NCI-H2029 treated with DMSO at 0.1 percent for 48 hours (cell line): ENCODE measurements at places on chromosomes 13 and 19.

- no peak for DNase-seq
Measured at GRCh38 chr13:32969516-32969941, 46.7 kb upstream of the KL start.

DNA sequence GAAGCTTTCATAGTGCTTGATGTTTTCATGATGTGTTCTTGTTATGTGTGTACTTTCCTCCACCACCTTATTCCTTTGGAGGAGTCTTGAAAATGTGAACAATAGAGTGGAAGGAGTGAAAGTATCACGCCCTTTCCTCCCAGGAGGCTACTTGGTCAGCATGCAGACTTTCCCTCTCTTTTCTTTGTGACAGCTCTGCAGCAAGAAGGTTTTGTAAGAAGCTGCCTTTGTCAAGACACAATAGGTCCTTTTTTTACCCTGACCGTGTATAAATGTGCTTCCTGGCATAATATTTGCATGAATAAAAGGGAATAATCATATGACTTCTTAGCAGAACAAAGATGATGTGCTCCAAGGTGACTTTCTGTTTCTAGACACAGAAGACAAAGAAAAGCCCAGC is 882.6 kb upstream of the SLITRK5 start:
- no peak for DNase-seq

DNA sequence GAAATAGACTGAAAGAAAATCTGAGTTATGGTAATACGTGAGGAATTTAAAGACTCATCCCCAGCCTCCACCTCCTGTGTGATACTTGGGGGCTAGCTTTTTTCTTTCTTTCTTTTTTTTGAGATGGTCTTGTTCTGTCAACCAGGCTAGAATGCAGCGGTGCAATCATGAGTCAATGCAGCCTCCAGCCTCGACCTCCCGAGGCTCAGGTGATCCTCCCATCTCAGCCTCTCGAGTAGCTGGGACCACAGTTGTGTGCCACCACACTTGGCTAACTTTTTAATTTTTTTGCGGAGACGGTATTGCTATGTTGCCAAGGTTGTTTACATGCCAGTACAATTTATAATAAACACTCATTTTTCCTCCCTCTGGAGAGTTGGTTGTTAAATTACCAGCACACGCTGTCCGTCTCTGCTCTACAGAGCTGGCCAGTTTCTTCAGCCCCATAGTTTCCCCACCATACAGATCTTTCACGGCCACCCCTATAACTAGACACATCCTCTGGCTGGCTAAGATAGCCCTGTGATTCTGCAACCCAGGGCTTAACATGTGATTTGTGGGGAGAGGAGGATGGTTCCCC is 4.8 kb downstream of the TNFSF9 start:
- DNase-seq = no peak

GRCh38 chr19:44725251-44725650 is 23.3 kb upstream of the BCL3 start:
- DNase-seq = no peak

- no peak for DNase-seq
Measured at GRCh38 chr13:62635161-62635560, 1219.5 kb upstream of the PCDH20 start.

GRCh38 chr13:75871059-75871458 is 234.9 kb downstream of the LMO7 start:
- DNase-seq = no peak

DNA sequence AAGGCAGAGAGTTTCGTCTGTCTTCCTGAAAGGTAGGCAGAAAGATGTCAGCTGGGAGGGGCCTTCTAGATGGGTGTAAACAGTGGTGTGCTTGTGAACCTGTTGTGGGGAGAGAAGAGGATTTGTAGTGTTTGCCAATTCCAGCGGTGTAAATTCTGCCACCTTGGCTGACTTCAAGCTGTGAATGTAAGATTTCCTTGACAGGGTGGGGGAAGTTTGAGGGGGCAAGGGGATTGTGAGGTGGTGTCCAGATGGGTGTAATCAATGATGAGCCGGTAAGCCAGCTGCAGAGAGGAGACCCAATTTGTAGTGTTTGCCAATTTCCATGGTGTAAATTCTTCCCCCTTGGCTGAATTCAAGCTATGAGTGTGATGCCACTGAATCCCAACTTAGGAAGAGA is 61.0 kb upstream of the ADGRE5 start:
- no peak for DNase-seq

DNA sequence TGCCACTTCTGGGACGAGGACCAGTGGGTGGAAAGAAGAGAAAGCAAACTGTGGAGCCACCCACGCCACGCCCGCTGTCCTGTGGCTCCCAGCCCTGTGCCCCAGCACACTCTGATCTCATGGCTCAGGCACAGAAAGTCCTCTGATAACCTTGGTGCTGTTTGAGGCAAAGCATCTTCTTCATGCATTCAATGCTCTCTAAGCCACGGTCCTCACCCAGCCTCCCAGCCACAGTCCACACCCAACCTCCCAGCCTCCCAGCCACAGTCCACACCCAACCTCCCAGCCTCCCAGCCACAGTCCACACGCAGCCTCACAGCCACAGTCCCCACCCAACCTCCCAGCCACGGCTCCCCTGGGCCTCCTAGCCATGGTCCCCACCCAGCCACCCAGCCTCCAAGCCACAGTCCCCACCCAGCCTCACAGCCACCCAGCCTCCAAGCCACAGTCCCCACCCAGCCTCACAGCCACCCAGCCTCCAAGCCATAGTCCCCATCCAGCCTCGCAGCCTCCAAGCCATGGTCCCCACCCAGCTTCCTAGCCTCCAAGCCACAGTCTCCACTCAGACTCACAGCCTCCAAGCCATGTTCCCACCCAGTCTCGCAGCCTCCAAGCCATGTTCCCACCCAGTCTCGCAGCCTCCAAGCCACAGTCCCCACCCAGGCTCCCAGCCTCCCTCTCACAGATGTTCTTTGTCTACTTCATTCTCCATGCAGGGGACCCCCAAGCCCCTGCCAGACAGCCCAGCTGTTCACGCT is 74.9 kb downstream of the SOX1 start:
- no peak for DNase-seq

GRCh38 chr13:32121316-32121715 is 89.7 kb downstream of the FRY start:
- DNase-seq = no peak

- DNase-seq = no peak
Measured at GRCh38 chr13:104764600-104764999, 1698.4 kb upstream of the SLC10A2 start.

GRCh38 chr13:108877300-108877699 is 247.9 kb downstream of the MYO16 start:
- DNase-seq = no peak

DNA sequence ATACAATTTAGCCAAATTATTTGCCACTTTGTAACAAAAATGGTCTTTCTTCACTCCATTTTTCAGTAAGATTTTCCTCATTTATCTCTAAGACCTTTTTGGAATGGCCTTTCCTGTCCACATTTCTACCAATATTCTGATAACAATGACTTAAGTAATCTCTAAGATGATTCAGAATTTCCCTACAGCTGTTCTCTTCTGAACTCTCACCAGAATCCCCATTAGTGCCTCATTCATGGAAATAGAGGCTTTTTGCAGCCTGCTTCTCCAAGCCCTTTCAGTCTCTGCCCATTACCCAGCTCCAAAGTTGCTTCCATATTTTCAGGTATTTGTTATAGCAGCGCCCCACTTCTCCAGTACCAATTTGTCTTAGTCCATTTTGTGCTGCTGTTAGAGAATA is 867.0 kb downstream of the GPC5 start:
- no peak for DNase-seq

- no peak for DNase-seq
Measured at GRCh38 chr13:82076496-82076895, 1735.6 kb upstream of the SPRY2 start.

DNA sequence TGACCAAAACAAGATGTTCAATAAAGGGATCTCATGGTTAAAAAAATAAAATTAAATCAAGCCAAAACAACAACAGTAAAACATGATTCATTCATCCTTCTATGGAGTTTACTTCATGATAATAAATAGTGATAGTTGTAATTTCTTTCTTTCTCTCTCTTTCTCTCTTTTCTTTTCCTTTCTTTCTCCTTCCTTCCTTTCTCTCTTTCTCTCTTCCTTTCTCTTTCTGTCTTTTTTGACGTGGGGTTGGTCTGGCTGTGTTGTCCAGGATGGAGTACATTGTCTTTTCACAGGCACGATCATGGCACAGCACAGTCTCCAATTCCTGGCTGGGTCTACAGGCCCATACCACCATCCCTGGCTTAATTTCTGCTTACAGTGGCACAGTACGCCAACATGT is 29.1 kb upstream of the PCCA start:
- DNase-seq = no peak

GRCh38 chr19:5042556-5042955 is 73.6 kb downstream of the KDM4B start:
- no peak for DNase-seq

GRCh38 chr13:20772401-20773131 is 1.2 kb downstream of the EEF1AKMT1 start:
- DNase-seq = no peak

DNA sequence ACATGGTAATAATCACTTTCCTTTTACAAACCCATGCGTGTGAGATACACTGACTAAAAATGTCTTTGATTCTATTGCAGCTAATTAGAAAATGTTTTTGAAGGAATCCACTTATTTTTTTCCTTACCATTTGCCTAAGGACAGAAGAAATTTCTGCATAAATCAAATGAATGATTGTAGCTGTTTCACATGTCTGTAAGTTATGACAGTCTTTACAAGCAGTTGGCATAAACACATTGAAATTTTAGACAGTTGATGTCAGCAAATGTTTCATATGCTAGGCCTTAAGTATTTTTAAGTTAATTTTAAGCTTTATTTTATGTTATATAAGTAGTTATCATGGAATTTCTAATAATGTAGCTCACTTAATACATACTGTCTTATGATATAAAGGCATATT is 598.4 kb upstream of the SLITRK6 start:
- DNase-seq = no peak

DNA sequence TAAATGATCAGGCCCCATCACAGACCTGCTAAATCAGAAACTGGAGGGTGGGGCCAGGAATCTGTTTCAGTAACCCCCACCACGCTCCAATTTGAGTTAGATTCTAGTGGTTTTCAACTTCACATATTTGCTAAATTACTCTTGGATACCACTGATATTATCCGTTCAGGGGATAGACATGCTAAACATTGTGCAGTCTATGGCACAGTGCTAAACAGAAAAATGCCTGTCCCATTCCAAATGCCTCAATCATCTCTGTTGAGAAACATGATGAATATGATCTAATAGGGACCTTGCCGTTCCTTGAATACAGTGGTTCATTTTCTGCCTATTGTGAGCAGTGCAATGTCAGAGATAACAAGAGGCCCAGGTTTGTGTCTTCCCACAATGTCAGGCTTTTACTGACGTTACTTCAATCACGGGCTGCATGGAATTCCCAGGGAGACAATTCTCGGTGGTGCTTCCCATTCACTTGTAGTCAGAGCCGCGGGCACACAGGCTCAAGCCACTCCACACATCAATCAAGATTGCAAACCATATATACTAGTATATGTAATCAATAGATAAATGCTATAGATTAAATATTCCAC is 52.7 kb downstream of the MYO16 start:
- DNase-seq = no peak

DNA sequence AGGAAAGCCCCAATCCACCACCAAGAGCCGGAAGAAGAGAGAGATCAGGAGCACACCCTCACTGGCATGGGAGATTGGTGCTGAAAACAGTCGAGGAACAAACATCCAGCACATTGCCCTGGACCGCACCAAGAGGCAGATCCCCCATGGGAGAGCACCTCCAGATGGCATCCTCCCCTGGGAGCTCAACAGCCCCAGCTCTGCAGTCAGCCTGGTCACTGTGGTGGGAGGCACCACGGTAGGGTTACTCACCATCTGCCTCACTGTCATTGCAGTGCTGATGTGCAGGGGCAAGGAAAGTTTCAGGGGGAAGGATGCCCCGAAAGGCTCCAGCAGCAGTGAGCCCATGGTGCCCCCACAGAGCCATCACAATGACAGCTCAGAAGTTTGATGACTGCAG is 110.2 kb downstream of the STOML3 start:
- no peak for DNase-seq

DNA sequence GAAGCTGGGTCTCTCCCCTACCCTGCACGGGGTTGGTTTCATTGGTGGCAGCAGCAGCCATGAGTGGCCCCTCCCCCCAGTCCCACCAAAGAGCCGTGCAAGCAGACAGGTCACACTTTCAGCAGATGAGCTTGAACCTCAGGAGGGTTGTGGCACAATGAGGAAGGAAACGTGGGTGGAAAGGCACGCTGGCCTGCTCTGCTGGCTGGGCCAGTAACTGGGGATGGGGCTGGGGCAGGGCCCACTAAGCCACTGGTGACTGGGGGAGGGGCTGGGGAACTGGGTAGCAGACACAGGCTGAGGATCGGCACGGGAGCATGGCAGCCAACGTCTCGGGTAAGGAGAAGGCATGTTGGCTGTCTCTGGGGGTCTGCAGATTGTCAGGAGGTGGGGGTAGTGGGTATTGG is at the start of gene P2RY11:
Gene P2RY11 (plus strand): TSS at position 289 of the 407 bp plus-strand sequence. CDS start 29 bp downstream, at position 318.
- no peak for DNase-seq

DNA sequence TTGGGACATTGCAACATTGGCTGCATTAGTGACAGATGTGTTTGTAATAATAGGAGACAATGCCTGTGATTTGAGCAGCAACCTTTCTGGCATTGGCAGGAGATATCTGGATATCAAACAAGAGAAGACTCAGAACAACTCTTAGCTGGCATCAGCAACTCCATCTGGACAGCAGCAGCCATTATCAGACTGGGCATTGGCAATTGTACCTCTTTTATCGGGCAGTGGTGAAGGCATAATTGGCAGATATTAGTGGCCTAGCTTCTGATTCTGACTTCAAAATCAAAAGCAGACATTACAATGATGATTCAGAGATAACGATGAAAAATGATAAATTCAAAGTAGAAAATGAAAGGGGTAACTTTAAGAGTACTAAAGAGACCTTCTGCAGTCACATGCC is 1193.7 kb downstream of the EFNB2 start:
- no peak for DNase-seq

DNA sequence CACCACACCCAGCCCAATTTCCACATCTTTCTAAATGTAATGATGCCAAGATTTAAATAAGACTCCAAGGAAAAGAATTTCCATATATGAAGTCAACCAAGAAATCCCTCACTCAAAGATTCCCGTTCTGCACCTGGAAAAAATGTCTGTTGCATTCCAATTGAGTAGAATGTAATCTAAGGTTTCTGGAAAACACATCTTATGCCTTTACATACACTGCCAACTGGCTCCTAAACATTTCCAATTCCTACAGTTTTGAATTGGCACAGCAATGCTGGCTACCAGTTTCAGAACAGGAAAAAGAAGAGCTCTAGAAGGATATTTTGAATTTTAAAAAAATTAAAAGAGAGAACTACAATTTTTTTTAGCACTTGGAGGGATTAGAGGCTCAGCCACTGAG is 43.0 kb downstream of the COL4A2 start:
- DNase-seq = no peak

GRCh38 chr19:10315335-10316214 is at the start of gene FDX2:
FDX2 (minus strand) TSS chr19:10316015; CDS start chr19:10315996, 19 bp downstream.
- DNase-seq = peak; percentile 55

DNA sequence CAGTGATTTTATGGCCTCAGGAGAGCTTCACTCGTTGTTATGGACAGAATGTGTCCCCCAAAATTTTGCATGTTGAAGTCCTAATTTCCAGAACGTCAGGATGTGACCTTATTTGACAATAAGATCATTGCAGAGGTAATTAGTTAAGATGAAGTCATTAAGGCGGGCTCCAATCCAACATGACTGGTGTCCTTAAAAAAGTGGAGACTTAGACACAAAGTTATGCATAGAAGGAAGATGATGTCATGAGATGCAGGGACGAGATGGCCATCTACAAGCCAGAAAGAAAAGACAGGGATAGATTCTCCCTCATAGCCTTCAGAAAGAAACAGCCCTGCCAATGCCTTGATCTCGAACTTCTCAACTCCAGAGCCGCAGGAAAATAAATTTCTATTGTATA is 25.8 kb upstream of the SPATA13 start:
- DNase-seq = no peak
